ENCODE measurements at places on chromosomes 1 and 21.

DNA sequence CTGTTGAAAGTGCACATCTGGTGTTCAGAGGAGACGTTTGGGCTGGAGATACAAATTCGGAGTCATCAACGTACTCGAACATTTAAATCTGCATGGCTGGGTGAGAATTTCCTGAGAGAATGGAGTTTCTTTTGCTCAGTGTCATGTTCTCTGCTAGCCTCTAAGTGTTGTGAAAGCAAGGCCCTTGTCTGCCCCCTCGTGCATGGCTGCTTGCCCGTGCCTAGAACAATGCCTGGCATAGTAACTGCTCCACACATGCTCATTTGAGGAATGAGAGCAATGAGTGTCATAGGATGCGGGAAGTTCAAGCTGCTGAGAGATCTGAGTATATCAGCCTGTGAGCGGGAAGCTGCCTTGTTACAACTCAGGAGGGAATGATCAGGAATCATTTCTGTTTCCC, 171.1 kb upstream of the CSF3R start:
- no peak for DNase-seq

- no peak for DNase-seq
Measured at GRCh38 chr1:214416858-214417257, 134.5 kb downstream of the PTPN14 start.

DNA sequence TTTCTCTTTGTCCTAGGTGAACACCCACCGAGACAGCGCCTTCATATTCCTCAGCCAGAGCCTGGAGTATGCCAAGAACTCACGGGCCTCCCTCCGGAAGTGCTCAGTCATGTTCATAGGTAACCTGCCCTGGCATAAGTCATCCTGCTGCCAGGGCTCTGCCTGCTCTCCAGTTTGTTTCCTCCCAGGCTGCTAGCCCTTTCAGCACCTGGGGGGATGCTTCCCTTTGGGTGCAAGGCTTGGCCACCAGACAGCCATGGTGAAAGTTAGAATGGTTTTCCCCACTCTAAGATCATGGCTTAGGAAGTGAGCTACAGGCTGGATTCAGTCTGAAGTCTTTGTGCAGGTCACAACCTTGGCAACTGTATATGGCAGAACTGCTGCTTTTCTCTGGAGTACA, 9.2 kb upstream of the TTC4 start:
- no peak for DNase-seq

DNA sequence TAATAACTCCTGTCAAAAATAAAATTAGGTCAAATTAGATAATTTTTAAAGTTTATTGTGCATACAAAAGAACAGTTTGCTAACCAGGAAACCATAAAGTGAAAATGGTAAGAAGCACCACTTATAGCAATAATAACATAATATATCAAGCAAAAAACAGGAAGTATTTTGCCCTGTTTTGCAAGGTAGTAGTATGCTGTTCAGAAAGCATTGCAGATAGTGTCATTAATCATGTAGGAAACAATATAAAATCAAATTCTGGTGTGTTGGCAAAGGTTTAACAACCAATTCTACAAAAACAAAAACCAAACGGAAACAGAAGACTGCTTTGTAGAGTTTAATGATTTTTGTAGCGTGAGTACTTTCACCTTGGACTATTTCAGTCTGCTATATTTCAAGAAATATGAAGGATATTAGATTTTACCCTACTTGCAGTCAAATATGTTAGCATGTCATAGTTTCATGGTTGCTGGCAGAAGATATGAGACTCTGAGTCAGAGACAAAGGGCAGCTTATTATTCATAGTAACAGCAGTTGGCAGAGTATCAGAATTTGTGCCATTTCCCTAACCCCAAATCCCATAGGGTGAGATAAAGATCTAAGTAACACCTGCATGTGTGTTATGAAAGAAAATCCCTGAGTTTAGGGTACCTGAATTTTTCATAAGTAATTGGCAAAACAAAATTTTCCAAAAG, 729.0 kb upstream of the BRINP3 start:
- DNase-seq: no peak

Measured in liver (tissue), 10 donors.